Gastroesophageal sphincter (tissue), 4 donors: ENCODE measurements at places on chromosomes 5 and 9.

DNA sequence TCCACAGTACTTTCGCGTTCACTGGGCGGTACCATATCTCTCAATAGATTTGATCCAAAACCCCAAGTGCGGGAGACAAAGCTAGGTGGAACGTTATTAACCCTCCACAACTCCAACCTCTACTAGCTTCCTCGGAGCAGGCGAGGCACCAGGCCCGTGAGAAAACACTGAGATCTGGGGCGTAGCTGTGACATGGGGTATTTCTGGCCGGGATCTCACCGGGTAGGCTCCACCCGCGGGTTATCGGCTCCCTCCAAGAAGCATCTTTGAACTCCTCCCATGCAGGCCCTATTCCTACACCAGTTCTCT, 350 bp upstream of the SLC25A46 start:
- ATAC-seq = peak; percentile 75

DNA sequence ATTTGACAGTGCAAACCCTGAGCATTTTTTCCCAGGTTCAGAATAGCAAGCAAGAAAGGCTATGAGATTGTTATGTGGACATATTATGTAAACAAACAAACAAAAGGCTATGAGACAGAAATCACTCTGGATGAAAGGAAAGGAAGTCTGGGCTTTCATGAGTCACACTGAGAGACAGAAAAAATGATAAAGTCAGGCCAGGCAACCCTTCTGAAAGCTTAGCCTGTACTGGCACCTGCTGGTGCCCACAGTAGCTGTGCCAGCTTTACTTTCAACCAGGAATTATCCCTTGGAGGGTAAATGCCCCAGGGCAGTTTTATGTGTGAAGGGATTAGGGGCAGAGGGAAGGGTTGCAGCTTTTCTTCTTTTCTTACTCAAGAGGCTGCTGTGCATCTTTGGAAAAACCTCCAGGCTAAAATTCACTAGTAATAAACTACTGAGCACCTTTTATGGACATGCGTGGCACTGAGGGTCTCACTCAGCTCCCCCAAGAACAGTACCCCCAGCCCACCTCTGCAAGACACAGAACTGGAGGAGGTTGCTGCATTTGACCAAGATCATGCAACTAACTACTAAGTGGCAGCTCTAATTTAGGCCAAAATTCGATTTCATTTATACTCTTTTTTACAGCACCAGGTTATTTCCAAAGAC, 41.7 kb downstream of the ACTL7B start:
- no peak for ATAC-seq

GRCh38 chr5:122607818-122608217, 167.1 kb upstream of the SNX2 start:
- ATAC-seq = peak; percentile 66

- ATAC-seq = no peak
Observed at GRCh38 chr9:34588671-34589635, 571 bp downstream of the CNTFR start.

- no peak for ATAC-seq
Observed at GRCh38 chr9:37836386-37836785, 35.8 kb downstream of the DCAF10 start.

GRCh38 chr5:31632460-31632859, 6.5 kb upstream of the PDZD2 start:
- ATAC-seq = no peak
